ENCODE measurements at places on chromosomes 11 and 22.

DNA sequence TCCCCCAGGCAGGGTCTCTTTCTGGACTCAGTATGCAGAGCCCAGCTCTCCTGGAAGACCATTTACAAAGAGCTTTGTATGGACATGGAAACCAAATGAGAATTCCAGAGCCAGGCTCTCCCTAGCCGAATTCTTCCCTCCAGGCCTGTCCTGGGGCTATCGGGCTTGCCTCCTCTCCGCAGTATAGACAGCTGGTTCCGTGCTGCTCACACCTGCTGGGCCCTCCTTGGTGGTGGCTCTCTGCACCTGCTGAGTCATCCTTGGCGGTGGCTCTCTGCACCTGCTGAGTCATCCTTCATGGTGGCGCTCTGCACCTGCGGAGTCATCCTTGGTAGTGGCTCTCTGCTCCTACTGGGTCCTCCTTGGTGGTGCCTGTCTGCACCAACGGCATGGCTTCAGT, 743.5 kb downstream of the BRD1 start:
- DNase-seq: no peak

DNA sequence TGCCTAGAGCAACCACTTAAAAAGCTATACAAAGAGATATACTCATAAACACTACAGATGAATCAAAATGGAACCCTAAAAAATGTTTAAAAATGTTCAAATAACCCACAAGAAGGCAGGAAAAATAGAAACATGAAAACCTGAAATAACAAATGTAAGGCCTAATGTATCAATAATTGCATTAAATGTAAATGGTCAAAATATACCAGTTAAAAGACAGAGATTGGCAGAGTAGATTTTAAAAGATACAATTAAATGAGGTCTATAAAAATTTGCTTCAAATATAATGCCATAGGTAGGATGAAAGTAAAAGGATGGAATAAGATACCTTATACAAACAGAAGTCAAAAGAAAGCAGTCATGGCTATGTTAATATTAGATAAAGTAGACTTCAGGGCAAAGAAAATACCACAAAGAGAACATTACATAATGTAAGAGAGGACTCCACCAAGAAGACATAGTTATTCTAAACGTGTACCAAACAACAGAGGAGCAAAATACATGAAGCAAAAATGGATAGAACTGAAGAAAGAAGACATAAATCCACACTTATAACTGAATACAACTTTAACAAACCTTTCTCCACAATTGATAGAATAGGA, 25.2 kb downstream of the SHANK2 start:
- DNase-seq: no peak

GRCh38 chr11:16778876-16779275, 40.4 kb downstream of the C11orf58 start:
- DNase-seq: no peak

DNA sequence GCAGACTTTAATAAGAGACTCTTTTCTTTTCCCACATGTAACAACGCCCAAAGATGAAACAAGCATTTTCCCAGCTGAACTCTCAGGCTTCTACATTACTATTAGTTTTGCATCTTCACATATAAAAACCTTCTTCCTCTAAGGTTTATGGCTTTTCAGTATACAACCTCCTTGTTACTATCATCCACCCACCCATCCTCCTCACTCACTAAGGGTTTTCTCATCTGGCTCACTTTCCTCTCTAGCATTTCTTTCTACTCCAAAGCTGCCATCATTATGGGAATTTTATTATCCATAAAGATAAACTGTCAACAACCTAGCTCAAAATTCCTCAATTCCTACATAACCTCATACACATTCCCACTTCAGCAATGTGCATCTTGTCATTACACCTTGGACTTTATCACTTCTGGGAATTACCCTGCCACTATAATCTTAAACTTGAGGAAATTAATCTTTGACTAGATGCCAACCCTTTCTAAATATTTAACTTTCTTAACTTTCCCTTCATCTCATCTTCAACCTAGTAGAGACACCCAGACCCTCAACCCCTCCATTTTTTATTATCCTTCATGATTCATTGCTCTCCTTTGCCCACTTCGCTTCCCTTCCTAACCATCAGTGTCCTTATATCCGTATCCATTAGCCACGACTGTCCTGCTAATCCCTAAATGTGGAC, 30.9 kb downstream of the MTMR2 start:
- no peak for DNase-seq

DNA sequence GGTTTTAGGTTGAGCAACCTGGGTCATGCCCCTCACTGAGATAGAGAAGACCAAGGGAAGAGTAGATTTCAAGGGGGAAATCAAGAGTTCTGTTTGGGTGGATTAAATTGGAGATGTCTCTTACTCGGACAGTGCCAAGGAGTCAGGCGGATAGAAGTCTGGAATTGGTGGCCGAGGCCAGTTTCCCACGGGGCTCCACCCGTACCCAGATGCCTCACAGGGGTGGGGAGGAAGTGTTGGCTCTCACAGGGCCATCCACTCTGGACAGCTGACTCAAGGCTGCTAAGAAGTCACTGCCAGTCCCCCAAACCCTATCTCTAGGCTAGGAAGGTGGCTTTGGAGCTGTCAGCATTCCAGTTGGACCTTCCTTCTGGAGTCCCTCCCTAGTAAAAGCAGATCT, 79.1 kb upstream of the TIMP3 start:
- DNase-seq: no peak

DNA sequence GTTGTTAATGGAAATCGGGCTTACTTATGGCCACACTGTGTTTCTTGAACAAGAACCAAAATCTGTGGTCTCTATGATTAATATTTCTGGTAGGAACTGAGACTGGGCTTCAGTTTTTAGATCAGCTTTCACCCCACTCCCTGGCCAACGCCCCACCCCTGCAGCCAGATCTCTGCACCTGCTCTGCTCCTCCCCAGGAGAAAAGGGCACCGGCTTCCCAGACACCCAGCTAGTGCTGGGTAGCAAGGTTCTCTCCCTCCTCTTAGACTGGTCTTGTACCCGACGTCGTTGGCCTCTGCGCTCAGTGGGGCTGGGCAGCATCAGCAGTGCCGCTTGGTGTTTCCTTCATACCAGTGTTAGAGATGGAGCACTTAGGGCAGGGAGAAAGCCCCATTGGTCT, 17.0 kb upstream of the CTTN start:
- DNase-seq: no peak

DNA sequence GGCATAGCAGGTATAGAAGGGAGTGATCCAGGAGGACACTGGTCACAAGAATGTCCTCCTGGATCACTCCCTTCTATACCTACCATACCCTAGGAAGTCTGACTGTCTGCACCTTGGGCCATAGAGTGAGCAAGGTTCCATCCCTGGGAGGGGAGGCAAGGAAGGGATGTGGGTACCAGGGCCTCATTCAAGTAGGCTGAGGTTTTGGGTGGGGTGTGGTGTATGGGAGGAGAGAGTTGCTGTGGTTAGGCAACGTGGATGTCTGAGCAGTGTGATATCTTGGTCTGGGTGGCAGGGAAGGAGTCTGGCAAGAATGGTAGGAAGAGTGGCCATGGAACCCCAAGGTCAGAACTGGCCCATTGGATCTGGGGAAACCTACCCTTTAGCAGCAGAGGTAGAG, 13.2 kb downstream of the PPFIBP2 start:
- no peak for DNase-seq

- DNase-seq: no peak
Observed at GRCh38 chr11:128733440-128734102, 39.7 kb downstream of the FLI1 start.

Measured in CD4-positive, alpha-beta T cell treated with Interleukin-1 beta for 1 hour (primary cell).